ENCODE measurements at places on chromosomes 7 and 10. TPM values are rescaled to one million over a fixed set of nuclear protein-coding genes. Genes with fewer than 3 reads are reported as not detected.

- no peak for DNase-seq
Measured at GRCh38 chr10:67657775-67658174, 38.2 kb downstream of the CTNNA3 start.

GRCh38 chr7:6563936-6564770, 12.9 kb upstream of the GRID2IP start:
- no peak for DNase-seq

- no peak for DNase-seq
Measured at GRCh38 chr10:116671274-116671926, 50.6 kb downstream of the PNLIPRP2 start.

GRCh38 chr7:29588900-29589696, 25.5 kb downstream of the PRR15 start:
- no peak for DNase-seq

GRCh38 chr7:100485471-100485876, 1.7 kb downstream of the NYAP1 start:
- no peak for DNase-seq

DNA sequence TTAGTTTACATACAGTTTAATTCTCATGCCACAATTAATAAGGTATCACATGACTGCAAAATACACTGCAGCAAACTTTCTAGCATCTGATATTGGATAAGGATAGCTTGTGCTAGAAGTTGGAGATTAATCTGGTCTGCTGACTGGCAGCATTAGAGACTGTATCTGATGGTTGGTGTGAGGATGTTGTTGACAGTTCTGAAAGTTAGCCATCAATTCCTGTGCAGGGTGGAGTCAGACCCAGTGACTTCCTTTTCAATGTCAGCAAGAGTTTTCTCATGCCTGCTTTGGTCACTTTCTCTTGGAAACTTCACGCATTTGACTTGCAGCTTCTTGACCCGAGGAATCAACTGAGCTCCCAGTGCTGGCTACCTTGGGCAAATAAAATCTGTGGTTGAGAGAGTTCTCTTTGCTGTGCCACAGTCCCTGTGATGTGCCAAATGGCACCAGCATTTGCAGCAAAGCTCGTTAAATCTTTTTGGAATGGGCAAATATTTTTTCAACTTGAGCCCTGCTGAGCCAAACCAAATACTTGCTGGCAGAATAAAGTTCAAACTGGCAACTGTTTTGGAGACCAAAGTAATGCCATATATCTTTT, 233.0 kb downstream of the TRIL start:
- no peak for DNase-seq

GRCh38 chr7:25613912-25614311, 385.6 kb upstream of the NPVF start:
- DNase-seq: no peak

DNA sequence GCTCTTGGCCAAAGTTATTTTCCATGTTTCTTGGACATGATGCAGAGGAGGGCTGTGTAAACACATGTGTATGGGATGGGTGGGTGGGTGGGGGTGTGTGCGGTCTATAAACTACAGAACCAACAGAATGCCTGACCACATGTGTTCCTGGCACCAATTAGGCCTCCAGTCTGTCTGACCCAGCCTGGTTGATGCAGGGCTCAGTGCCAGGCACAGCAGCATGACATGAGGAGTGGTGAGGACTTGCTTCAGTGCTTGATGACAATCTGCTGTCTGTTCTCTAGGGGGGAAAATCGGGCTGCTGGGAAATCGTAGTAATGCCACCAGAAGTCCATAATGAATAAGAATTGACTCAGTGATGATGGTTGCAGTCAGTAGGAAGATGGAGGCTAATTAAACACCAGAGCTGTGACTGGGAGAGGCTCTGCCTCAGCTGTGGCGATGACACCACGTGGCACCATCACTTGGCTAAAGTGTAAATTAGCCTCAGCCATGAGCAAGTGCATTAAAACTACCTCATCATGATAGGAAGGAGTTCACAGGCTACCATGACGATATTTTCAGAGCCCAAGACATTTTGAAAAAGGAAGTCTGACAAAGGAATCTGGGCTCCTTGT, 260.1 kb upstream of the PODXL start:
- DNase-seq: no peak

GRCh38 chr10:49163741-49164140, 24.4 kb downstream of the TMEM273 start:
- DNase-seq: no peak

DNA sequence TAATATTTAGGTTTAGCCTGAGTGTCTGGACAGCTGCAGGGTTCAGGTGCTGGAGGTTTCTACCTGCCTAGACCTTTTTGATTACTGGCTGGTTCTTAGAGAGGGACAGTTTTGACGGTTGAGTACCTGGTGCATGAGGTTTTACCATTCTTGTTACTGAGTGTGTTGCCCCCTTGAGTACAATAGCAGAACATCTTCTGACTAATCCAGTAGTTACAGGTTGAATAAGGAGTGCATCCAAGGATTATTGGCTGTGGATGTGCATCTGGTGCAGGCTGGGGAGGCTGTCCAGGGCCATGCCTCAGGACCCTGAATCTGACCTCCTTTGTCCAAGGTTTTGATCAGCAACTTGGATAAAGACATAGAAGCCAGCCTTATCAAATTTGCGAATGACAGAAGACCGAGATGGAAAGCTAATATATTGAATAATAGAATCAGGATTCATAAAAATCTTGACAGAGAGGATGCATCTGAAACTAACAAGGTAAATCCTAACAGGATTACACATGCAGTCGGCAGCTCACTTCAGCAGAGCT, 23.1 kb downstream of the PLPP4 start:
- no peak for DNase-seq

- no peak for DNase-seq
Measured at GRCh38 chr10:49519717-49520116, 19.2 kb downstream of the ERCC6 start.

DNA sequence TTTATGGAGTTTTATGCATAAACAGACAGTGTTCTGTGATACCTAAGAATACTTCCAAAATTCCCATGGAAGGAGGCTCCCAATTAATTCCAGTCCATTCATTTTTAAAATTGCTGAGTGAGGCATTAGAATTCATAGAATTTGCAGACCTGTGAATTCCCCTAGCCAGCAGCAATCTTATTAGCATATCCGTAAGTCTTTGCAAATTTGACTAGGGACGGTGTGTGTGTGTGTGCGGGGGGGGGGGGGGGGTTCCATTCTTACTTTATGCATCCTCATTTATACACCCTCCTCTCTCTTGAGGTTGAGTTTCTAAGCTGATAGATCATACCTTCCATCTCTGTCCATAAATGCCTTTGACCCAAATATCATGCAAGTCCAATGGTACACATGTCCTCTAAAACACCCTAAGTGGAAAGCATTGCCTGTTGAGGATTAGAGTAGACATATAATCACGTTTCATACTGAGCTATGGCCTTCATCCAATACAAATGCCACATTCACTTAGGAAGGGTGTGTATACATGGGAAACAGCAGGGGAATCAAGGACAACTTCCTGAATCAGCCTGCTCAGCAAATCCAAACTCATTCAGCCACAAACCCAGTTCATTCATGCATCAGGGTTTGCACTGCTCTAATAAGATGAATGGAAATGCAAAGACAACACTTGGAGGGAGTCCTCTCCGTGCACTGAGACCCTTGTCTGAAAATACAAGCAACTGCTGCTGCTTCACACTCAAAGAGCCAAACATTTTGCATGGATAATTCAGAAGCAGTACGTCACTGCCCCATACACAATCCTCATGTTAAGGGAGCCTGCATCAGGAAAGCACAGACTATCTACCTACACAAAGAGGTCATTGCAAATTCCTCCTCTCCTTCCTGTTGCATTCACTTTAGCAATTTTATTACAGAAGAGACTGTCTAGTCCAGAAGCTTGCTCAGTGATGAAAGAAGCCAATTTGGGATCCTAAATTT, 350.8 kb downstream of the KCNMA1 start:
- DNase-seq: no peak

DNA sequence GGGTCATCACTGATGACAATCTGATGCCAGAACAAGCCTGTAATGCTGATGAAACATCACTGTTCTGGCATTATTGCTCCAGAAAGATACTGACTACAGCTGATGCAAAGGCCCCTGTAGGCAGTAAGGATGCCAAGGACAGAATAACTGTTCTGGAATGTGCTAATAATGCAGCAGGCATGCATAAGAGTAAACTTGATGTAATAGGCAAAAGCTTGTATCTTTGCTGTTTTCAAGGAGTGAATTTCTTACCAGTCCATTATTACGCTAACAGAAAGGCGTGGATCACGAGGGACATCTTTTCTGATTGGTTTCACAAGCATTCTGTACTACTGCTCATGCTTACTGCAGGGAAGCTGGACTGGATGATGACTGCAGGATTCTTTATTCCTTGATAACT, 18.7 kb downstream of the LCOR start:
- no peak for DNase-seq

GRCh38 chr7:140364819-140365218, 33.5 kb downstream of the SLC37A3 start:
- no peak for DNase-seq

GRCh38 chr10:58818900-58819299, 306.2 kb downstream of the BICC1 start:
- no peak for DNase-seq

DNA sequence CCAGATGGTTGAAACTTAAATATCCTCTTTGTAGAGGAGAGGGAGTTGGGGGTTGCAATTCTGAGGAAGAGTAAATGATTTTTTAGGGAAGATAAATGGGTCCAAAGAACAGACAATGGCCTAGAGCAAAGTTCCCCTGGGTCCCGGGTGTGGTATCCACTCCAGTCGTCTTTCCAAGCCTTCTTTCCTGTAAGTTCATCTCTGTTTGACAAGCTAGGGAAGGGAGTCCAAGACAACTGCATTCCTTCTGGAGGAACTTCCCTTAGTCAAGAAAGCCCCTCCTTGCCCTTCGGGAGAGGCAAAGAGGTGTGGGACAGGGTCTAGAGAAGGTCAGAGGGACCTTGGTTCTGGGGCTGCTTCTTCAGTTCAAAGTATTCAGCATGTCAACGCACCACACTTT, 33.4 kb downstream of the C10orf71 start:
- no peak for DNase-seq

- DNase-seq: no peak
Measured at GRCh38 chr10:71694039-71694501, 25.5 kb downstream of the C10orf105 start.

GRCh38 chr10:9427209-9427608, 1372.7 kb downstream of the GATA3 start:
- no peak for DNase-seq

DNA sequence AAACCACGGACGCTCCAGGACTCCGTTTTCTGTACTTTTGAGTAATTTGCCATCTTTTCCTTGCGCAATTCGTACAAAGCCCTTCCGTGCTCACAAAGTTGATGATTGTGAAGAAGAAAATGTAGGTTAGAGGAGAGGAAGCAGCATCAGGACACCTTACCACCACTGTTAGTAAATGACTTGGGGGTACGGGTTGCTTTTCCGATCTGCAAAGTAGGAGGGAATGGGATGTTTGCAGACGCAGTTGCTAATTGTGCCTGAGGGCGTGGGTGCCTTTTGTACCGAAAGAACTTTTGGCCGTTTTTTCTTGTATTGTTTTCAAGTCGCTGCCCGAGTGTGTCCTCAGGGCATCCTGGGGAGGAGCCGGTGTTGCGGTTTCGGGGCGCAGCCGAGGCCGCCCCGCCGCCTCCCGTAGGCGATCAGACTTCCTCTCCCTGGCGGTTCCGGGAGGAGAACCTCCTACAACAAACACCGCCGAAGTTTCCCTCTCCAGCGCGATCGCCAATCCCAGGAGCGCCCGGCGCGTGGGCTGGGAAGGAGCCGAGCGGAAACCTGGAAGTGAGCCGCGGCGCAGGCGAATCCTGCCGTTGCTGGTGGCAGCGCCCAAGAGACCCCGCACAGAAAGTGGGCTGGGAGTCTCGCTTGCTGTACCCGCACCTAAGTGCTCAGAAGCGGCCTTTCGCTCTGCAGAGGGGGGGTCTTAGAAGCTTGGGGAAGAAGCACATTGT, 1.0 kb downstream of the PRR15 start:
- DNase-seq: no peak

SLC35B4 gene
- polyA plus RNA-seq: 30.1 TPM

WDR86 gene
- polyA plus RNA-seq: 39.1 TPM

KLLN gene
- 1.5 TPM for polyA plus RNA-seq

INTS1 gene
- polyA plus RNA-seq: 87.9 TPM

GDF10 gene
- 2.4 TPM for polyA plus RNA-seq

SORBS1 gene
- 35.2 TPM for polyA plus RNA-seq

LIPN gene
- polyA plus RNA-seq: not detected

ZNF107 gene
- polyA plus RNA-seq: 10.5 TPM

MBL2 gene
- polyA plus RNA-seq: not detected

IGF2BP3 gene
- polyA plus RNA-seq: 79.2 TPM

PNLIPRP2 gene
- not detected for polyA plus RNA-seq

ZNF488 gene
- 4.2 TPM for polyA plus RNA-seq
